ENCODE measurements at places on chromosomes 3 and 15.

GRCh38 chr15:42453826-42454225, 37.1 kb downstream of the ZNF106 start:
- DNase-seq, result no peak

DNA sequence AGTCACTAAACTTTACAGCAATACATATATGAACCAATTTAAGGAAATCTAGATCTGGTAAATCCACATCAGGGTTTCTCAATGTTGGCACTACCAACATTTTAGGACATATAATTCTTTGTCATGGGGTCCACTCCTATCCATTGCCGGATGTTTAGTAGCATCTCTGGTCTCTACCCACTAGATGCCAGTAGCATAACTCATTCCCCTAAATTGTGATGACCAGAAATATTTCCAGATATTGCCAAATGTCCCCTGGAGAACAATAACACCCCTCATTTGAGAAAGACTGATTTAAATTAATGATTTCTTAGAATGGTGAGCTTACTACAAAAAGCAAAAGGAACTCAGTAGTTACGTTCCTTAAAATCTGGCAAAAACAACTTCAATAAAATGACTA, 23.1 kb upstream of the ANKRD28 start:
- no peak for DNase-seq

DNA sequence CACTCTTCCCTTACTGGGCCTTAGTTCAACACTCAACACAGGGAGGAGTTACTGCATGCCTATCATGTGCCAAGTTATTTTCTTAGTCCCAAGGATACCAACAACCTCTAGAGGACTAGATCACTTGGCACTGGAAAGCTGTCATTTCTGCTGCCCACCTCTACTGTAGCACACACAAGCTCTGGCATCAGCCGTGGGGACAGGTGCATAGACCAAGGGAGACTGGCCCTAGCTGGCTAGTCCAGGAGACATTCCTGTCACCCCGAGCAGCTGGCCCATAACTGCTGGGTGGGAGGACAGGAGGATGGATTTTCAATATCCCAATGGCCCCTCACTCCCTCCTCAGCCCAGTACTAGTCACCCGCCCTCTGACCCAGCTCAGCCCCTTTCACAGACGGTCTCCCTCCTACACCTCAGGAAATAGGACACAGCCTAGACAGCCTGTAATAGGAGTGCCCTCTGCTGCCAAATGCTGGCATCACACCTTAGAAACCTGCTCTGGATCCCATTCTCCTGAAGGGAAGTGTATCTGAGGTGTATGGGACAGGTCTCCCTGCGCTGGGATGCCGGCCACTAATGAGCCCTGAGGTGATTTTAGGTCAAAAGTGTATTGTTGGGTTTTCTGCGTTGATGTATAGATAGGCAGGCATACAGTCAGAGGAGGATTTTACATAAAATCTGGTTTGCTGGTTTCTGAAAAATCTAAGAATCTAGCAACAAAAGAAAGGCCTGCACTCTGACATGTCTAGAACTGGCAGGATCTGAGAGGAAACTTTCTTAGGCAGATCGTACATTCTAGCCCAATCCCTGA, 3.4 kb upstream of the DZIP1L start:
- DNase-seq, result no peak

DNA sequence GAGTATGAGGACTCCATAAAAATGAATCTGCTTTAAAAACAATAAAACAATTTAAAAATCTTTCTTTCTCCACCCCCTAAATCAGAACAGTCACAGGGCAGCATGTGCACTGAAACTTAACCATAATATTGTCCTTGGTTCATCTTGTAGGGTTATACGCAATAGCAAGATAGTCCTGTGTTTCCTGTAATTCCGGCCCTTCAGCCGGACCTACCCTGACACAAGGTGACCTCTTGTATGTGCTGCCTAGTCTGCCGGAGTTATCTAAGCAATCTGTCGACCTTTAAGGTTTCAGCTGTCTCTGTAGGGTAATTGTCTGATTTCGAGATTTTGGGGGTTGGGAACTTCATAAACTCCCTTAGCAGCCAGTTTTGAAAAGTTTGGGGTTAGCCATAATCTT, 99.9 kb downstream of the DHX36 start:
- DNase-seq, result no peak

DNA sequence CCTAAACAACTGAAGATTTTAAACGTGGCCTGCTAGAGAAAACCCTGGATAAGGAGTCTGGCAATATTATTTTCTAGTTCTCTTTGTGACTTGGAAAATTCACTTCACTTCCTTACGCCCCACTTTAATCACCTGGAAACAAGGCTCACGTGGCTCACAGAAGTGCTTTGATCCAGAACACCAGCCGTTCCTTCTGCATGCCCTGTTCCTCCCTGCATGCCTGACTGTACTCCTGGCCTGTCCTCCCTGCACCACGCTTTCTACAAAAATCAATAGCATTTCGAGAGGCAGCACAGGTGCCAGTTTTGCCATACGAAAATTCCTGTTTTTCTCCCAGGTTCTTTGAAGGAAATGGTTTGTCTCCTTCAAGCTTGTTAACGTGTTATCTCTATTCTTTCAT, 474.2 kb upstream of the RGMA start:
- no peak for DNase-seq

GRCh38 chr3:11563865-11564185, 79.9 kb downstream of the VGLL4 start:
- no peak for DNase-seq

DNA sequence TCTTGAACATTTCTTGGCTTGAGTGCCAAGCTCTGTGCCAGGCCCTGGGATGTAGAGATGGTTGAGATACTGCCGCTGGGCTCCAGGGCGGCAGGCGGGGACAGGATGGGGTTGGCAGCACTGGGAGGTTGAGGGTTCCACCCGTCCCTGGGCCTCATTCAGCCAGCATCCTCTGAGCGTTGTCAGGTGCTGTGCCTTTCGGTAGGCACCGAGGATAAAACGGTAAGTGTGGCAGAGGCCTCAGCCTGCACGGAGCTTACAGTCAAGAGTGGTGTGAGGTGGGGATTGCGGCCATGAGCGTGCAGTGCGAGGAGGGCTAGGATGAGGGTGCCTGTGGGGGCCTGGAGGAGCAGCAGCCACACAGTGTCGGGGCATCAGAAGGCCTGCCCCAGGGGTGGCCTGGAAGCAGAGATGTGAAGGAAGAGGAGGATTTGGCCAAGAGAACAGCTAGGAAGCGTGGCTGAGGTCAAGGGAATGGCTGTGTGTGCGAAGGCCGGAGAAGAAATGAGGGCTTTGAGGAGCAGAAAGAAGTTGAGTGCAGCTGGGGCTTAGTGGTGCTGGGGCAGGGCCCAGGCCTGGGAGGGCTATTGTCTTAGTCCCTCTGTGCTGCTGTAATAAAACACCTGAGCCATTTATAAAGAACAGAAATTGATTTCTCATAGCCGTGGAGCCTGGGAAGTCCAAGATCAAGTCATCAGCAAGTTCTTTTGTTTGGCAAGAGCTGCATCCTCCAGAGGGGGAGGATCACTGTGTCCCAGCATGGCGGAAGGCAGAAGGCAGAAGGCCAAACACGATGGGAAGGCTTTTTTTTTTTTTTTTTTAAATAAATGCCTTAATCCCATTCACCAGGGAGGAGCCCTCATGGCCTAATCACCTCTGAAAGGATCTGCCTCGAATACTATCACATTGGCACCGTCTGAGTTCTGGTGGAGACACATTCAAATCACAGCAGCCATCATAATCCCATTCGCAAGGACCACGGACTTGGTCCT, 22.7 kb downstream of the CORO2B start:
- no peak for DNase-seq

- DNase-seq, result no peak
Observed at GRCh38 chr15:98786717-98787116, 138.4 kb downstream of the IGF1R start.

- no peak for DNase-seq
Observed at GRCh38 chr15:31277335-31278060, 49.1 kb upstream of the KLF13 start.

DNA sequence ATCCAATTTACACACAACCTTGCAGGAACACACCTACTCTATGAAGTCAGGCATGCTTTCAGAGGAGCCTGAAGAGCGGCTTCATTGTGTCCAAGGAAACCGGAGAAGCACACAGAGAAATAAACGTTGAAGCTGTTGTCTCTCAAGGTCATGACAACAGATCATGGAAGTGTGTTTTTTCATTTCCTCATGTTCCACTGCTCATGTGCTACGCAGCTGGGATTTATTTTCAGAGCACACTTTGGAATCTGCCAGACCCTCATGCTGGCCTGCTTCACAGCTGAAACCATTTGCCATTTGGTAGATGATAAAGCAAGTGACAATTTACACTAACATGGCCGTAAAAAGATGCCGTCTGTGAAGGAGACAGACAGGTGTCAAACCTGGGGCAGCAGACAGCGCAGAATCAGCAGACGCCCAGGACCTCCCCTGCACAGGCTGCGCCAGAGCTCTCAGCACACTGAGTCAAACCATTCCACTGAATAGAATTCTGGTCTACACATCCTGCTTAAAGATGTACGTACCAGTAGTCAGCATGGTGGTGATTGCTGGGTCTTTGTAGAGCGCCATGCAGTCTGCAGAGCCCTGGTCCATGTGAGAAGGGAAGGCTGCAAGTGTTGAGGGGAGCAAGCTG, 99.3 kb downstream of the ARNT2 start:
- DNase-seq, result no peak

GRCh38 chr15:80695911-80696661, 976 bp downstream of the ABHD17C start:
- no peak for DNase-seq

- DNase-seq, result no peak
Observed at GRCh38 chr3:71369701-71370391, 213.7 kb downstream of the FOXP1 start.

- no peak for DNase-seq
Observed at GRCh38 chr15:38202361-38202760, 50.3 kb upstream of the SPRED1 start.

DNA sequence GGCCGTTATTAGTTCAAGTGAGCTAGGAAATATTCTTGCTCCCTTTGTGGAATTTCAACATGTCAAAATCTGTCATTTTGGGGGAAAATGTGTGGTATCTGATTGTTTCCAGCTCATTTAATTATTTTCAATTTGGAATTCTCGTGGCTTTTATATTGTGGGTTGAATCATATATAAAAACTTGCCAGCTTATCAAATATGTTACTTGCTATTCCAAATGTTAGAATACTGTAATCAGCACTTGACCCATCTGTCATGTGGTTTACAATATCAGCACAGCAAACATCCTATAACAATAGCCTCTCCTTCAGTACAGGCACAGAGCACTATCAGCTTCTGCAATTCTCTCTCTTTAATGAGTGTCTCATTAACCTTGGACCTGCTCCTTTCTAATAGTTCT, 130.2 kb upstream of the FEZF2 start:
- DNase-seq, result no peak

DNA sequence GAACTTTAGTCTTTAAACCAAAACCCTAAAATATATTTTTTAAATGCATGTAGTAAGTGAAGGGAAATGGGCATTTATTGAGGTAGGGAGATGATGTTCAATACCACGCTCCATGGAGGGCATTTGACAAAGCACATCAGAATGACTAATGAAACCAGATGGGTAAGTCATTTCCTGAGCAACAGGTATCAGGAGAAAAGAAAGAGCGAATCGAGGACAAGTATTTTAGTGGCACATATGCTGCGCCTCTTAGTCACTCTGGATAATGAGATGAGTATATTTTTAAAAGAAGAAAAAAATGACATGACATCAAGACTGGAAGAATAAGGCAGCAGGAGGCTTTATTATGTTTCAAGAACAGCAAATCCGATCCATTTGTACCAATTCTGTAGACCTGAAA, 129.0 kb upstream of the ARHGEF3 start:
- no peak for DNase-seq

DNA sequence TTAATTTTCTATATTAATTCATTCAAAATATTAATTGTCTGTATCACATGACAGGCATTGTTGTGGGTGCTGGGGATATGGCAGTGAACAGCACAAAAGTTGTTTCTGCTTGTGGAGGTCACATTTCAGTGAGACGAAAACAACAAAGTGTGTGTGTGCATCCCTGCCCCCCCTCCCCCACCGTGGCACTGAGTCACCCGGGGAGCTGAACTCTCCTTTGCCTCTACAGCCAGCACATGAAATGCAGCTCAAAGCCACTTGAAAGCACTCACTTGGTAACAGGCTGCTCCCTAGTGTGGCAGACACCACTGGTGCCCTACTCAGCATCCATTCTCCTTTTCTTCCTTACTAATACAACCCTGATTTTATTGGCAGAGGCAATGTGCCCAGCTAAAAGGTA, 16.9 kb upstream of the SCAMP5 start:
- no peak for DNase-seq

DNA sequence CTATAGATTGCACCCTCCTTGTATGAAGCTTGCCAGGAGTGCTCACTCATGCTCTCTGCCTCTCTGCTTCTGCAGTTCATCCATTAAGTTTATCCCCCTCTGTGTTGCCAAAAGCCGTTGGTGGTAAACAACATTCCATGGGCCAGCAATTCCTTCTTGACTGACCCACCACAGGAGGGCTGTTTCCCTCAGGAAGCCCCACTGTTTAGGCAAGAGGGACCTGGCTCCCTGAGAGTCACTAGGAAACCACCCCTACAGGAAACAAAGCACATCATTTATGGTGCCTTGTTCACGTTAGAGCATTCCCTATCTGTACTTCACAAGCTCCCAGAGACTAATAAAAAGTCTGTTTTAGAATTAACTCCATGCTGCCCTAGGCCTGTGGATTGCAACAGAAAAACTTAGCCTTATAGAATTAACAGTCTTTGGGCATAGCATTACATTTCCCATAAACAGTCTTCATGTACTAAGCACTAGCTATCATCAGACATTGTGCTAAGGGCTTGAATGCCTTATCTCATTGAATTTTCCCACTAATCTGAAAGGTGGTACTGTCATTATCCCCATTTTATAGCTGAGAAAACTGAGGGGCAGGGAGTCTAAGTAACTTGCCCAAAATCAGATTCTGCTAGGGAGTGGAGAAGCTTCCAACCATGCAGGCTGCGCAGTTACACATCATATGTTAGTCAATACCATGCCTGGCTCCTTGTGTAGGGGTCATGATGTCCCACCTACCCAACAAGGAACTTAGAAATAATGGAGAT, 149.9 kb downstream of the SHQ1 start:
- DNase-seq, result no peak
